Transverse colon (tissue), 4 donors: ENCODE measurements at places on chromosomes 1 and 21. TPM values are rescaled to one million over a fixed set of nuclear protein-coding genes. Genes with fewer than 3 reads are reported as not detected.

DNA sequence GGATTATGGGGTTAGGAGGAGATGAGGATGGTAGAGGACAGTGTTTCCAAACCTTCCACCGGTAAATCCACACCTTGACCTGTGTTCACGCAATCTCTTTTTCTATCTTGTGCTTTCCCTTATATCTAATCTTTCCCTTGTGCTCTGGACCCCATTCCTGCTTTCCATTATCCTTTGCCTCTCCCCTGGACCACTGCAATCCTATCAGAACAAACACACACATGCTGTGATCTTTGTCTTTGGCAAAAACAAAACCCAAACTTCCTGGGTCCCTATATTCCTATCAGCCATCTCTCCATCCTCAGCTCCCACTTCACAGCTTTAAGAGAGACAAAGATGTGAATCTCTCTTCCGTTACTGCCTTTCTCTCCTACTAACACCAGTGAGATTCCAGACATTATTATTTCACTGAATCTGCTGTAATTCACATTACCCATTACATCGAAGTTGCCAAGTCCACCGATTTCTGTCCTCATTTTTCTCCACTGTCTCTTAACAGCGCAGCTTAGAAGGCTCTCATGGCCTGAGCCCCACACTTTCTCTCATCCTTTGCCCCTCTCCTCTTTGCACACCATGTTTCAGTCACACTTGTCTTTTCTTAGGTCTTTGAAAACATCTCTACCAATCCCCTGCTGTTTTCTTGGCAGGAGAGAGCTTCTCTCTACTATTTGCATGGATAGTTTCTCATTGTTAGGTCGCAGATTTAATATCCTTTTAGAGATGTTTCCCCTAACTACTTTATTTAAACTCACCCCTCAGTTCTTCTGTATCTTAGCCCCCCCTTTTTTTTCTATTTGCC lies 230.0 kb upstream of the B3GALT2 start:
- DNase-seq, result no peak

DNA sequence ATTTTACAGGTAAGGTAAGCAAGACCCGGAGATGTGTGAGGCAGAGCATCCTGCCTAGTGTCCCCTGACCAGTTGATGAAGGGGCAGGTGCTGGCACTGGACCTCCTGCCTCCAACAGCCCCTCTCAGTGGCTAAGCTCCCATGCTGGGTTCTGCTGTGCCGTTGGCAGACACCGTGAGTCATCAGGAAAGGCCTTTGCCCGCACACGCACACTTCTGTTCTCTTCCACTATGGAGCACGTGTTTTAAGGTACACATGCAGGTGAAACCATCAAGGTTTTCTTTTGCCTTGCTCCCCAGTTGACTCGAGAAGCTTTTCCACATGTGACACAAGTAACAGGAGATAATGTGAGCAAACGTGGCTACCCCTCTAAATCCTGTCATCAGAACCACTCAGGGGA lies 207.9 kb downstream of the RRAGC start:
- DNase-seq, result no peak

CATSPERE gene
- 2.7 TPM for total RNA-seq

- no peak for DNase-seq
These were observed 484.8 kb downstream of the PTPRC start for GRCh38 chr1:199123615-199124014.

DNA sequence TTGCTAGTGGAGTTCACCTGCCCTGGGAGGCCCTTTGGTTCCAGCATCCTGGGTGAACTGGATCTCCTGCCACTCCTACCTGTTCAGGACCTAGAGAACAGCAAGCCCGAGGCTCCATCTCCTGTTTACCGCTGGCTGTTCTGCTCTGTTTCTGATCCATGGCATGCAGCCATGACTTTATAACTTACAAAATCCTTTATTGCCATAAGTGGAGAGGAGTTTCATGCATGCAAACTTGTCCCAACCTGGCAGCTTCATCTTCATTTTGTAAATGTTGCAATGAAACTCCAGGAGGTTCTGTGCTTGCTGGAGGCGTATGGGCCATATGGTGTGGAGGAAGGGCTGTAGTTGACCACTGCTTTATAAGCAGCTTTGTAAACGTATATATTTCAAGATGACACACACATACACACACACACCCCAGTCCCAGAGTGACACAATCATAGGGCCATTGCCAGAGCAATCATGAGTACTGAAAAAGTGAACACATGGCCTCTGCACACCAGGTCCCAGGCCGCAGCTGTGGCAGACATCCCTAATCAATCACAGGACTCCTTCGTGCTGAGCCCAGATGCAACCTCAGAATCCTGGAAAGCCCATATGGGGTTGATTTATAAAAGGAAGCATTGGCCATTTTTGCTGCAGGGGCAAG lies 69.0 kb downstream of the UBIAD1 start:
- DNase-seq, result no peak
